ENCODE measurements at places on chromosomes 1 and 21. TPM values are rescaled to one million over a fixed set of nuclear protein-coding genes. Genes with fewer than 3 reads are reported as not detected.

MACO1 gene
- 103 TPM for total RNA-seq

MATN1 gene
- 0.41 TPM for total RNA-seq

C2CD4D gene
- total RNA-seq = under 0.01 TPM

UBXN10 gene
- 3.3 TPM for total RNA-seq

HSD3B2 gene
- not detected for total RNA-seq

LAPTM5 gene
- total RNA-seq = 3.7 TPM

PDC gene
- not detected for total RNA-seq

WDR47 gene
- total RNA-seq = 277 TPM

CHODL gene
- 6.9 TPM for total RNA-seq

RAP1GAP gene
- total RNA-seq = 18.8 TPM

GPR161 gene
- total RNA-seq = 76.2 TPM

Measured in frontal cortex (tissue), 4 donors.